Activated T-cell treated with anti-CD3 and anti-CD28 coated beads for 1 hour (primary cell): ENCODE measurements at places on chromosomes 4 and X.

GRCh38 chr4:1770791-1771231, 22.3 kb upstream of the FGFR3 start:
- no peak for DNase-seq

GRCh38 chr4:53886090-53886489, 178.3 kb downstream of the CHIC2 start:
- no peak for DNase-seq

DNA sequence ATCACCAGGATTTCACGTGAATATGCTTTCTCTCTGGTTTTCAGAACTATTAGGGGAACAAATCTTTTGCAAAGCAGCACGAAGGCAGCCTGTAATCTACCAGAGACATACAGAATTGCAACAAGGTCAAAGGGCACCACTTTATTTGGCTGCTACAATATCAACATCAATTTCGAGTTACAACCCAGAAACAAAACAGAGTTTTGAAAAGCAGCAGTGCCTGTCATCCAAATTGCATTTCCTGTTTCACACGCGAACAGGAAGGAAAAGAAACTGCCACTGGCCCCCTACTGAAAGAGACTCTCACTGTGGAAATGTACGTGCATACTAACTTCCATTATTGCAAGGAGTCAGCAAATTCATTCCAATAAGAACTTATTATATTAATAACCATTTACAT, 17.1 kb upstream of the C1QTNF7 start:
- DNase-seq = no peak

DNA sequence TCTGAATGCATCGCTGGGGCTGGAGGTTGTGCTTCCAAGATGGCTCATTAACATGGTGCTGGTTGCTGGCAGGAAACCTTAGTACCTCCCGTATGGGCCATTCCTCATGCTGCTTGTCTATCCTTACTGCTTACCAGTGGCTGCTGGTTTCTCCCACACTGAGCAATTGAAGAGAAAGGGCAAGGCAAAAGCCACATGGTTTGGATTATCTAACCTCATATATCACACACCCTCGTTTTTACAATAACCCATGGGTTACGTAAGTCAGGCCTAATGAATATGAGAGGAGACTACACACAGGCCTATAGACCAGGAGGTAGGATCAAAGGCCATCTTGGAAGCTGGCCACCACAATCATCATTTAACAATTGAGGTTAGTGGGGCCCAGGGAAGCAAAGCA, 141.8 kb upstream of the EDNRA start:
- no peak for DNase-seq

GRCh38 chr4:18134111-18134510, 112.6 kb upstream of the LCORL start:
- no peak for DNase-seq

GRCh38 chr4:57137261-57137660, 27.1 kb upstream of the IGFBP7 start:
- no peak for DNase-seq

DNA sequence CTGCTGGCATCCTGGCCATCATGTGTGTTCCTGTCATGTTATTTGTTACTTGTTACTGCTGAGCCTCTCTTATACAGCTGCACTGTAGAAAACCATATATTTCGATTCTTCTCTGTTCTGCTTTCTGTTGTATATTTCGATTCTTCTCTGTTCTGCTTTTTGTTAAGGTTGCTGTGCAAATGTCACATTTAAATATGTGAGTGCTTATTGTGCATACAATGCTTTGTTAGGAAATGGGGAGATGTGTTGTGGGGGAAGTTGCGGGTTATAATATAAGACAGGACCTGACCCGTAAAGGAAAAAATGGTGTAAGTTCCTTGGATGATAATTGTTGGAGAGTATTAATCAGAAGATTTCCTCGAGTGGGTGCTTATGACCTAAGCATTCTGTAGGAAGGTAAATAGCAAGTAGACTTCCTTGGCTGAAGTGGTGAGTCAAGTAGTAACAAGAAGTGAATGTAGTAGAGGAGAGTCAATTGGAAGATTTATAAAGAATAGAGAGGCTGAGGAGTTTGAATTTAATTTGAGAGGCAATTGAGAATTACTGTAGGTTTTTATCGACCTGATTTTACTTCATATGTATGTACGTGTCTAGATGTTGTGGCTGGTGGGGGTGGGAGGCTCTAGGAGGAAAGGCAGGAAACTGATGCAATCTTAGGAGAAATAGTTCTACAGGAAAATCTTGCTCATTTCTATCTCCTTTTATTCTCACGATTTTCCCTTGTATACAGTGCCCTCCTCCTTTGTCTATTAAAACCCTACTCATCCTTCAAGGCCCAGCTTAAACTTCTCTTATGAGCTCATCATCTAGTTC, 8.5 kb downstream of the OGT start:
- DNase-seq = no peak

DNA sequence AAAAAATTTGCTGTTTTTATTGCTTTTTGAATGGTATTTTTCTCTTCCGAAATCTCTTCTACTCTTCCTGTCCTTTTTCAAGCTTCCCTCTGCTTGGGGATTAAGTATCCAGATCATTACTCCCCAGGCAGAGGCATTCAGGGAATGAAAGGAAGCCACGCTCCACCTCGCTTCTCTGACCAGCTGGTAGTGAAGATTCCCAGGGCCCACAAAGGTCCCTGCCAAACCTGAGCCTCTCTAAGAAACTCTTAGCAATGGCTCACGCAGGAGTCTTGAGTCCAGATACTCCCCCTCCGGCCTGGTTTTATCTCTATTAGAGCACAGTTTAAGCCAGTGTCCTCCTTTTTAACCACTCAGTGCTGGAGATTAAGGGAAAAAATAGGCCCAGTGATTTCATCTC, 51.4 kb upstream of the SOD3 start:
- no peak for DNase-seq

DNA sequence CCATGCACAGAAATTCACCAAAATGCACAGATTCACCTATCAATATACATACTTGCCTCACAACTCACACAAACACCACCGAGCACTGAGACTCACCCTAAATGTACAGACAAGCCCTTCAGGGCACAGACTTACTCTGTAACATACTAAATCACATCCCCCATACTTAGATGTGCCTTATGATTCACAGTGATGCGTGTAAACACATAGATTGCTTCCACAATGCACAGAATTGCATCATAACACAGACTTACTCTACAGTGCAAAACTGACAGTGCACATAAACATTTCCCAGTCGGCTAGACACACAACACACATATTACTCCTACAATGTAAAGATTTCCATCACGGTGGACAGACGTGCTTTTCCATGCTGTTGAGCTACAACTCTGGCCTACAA, 6.2 kb downstream of the LINC00632 start:
- no peak for DNase-seq

DNA sequence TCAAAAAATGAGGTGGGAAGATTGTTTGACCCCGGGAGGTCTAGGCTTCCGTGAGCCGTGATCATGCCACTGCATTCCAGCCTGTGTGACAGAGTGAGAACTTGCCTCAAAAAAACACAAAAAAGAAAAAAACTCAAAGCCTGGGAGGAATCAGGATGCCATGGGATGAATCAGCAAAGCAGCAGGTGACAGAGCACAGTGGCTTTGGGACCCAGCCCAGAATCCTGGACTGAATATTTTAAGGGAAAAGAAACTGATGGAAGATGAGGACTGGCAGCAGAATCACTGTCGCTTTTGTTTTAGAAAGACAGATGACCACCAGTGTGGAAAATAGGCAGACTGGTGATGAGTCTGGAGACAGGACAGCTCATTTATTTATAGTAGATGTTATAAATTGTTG, 16.6 kb downstream of the S100G start:
- DNase-seq = no peak

- DNase-seq = no peak
Measured at GRCh38 chrX:7926914-7927258, 327 bp downstream of the PNPLA4 start.

- DNase-seq = no peak
Measured at GRCh38 chr4:1763550-1764080, 29.5 kb upstream of the FGFR3 start.

- DNase-seq = no peak
Measured at GRCh38 chr4:2827874-2828751, 15.5 kb upstream of the ADD1 start.

DNA sequence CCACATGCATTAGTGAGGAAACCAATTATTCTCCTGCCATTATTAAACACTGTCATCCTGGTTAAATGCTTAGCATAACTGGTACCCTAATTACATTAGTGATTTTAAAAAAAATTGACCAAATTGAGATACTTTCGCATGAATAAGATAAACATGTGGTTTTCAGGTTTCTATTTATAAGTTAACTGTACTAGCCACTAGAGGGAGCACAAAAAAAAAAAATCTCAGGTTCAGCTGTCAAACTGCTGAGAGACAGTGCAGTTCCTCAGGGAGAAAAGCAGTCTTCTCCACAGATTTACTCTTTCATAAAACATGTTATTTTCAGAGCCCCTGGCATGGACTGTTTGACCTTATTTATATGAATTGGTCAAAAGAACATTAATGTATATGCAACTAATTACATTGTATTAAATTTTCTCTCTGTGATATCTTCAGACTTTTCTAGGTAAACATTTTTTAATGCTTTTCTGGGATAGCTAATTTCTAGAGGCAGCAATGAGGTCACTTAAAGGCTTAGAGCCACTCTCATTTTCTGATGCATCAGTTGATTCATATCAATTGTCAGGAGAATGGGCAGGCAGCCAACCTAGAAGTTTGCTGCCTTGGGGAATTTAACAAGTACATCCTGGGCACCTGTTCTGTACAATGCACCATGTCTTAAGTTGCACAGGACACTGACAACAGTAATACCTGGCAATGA, 167.5 kb downstream of the CDS1 start:
- DNase-seq = no peak

GRCh38 chr4:73735231-73735630, 5.1 kb upstream of the CXCL8 start:
- DNase-seq = no peak

DNA sequence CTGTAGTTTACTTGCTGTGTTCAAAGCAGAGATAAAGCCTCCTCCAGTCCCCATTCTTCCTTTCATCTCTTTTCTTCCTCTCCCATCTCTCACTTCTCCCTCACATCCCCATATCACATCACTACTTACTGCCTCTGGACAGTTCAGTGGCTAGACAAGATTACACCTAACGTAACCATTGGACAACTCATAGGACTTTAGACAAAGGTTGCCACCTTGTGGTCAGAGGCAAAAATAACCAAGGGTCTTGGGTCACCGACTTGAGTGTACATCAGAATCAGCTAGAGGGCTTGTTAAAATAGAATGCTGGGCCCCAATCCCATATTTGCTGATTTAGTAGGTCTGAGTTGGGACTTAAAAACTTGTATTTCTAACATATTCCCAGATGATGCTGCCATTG, 109.3 kb upstream of the DGKK start:
- DNase-seq = peak; percentile 2
